ENCODE measurements at places on chromosomes 2 and 18. TPM values are rescaled to one million over a fixed set of nuclear protein-coding genes. Genes with fewer than 3 reads are reported as not detected.

- no peak for DNase-seq
Measured at GRCh38 chr2:195001924-195002323, 655.1 kb upstream of the SLC39A10 start.

The TGFA gene
- total RNA-seq: 8.0 TPM

GRCh38 chr2:60478660-60479059 is 74.8 kb downstream of the BCL11A start:
- no peak for DNase-seq

GRCh38 chr2:28390241-28390745 is 2.4 kb upstream of the FOSL2 start:
- DNase-seq: no peak

GRCh38 chr2:18915227-18915626 is 325.9 kb upstream of the NT5C1B start:
- no peak for DNase-seq

The SAG gene
- under 0.01 TPM for total RNA-seq

The GALNT3 gene
- under 0.01 TPM for total RNA-seq

The KCNIP3 gene
- 0.13 TPM for total RNA-seq

The TOGARAM2 gene
- total RNA-seq: 0.13 TPM

The RGPD3 gene
- total RNA-seq: 0.13 TPM

The ZNF385B gene
- not detected for total RNA-seq

DNA sequence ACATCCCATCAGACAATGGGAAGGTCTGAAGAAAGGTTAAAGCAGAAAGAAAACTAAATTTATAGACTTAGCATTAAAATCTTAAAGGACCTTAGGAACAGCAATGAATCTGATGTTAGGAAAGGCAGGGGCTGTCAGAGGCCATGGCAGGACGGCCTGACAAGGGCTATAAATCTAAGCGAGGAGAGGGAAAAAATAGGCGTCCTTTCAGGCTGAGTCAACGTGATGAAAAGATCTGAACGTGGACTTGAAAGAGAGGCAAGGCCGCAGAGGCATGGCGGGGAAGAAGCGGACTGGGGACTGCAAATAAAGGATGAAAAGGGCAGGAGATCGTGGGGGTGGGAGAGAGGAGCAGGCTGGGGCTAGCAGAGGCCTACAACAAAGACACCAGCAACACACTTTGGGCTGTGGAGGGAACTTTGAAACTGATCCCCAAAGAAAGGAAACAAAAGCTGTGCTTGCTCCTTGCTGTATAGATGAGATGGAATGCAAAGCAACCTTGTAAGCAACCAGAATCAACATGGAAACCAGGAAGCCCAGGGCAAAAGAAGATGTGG is 145.6 kb downstream of the NRP2 start:
- DNase-seq: no peak

Data from dermis microvascular lymphatic vessel endothelial cell (primary cell).